ENCODE measurements at places on chromosomes 2 and 18.

GRCh38 chr2:24707143-24707542 lies 86.0 kb downstream of the PTRHD1 start:
- DNase-seq = no peak

DNA sequence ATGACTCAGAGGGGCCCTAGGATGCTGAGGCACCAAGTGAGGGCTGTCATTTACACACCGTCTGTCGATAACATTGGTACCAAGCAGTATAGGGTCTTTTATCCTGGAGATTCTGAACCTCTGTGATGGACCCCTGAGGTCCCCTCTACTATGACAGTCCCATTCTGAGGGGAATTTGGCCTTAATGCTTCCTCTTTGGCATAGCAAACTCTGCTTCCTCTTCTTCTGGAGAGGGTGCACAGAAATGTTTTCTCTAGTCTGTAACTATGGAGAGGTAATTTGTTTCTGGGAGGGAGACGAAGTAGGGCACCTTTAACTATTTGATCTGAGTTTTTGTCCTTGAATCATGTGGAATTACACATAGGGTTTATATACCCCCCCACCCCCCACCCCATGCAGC lies 44.8 kb downstream of the INPP4A start:
- peak; percentile 25 for DNase-seq

DNA sequence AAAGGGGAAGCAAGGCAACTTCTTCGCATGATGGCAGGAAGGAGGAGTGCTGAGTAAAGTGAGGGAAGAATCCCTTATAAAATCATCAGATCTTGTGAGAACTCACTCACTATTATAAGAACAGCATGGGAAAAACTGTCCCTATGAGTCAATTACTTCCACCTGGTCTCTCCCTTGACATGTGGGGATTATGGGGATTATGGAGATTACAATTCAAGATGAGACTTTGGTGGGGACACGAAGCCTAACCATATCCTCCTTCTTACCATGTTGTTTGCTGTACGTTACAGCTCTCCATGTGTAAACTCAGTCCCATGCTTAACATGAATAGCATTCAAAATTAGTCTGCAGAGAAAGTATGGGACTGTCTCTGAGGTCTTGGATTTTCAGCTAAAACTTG lies 1096.8 kb upstream of the ACVR2A start:
- DNase-seq = no peak

- DNase-seq = no peak
Measured at GRCh38 chr2:68379184-68379708, 14.2 kb downstream of the PLEK start.

- DNase-seq = no peak
Measured at GRCh38 chr2:222136106-222136630, 162.6 kb downstream of the PAX3 start.

DNA sequence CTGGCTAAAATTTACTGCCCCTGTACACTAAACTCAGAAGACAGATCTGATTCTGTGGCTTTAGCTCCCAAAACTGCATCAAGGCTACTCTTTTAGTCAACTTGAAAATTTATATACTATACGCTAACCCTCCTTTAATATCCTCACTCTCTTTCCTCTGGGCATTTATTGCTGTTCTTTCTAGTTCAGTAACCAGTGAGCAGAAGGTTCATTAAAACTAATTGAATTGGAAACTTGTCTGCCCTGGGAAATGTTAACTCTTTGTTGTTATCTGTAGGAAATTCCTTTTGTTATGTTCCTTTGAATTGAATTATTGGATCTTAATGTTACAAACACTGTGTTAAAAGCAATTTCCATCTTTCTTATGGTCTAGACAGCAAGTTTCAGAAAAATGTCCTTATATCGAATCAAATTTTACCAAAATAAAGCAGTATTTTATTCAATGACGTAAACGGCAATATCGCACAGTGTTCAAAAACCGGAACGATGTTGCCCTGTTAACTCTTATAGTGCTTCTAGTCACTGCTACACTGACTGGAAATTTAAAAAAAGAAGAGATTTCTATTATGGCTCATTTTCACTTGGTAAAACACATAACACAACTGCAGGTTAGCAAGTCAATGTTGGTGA lies 168.3 kb downstream of the NR4A2 start:
- no peak for DNase-seq

- DNase-seq = peak; percentile 89
Measured at GRCh38 chr2:217906798-217907197, 96.0 kb downstream of the TNS1 start.

- no peak for DNase-seq
Measured at GRCh38 chr2:234770031-234770506, 181.7 kb upstream of the SH3BP4 start.

- DNase-seq = peak; percentile 39
Measured at GRCh38 chr2:231714639-231715498, 6.5 kb downstream of the PTMA start.

Data from inflammatory macrophage (primary cell).